ENCODE measurements at places on chromosomes 1 and 21.
A peak's percentile ranks its signal among the peaks of the same experiment; 100 is the strongest.

- DNase-seq, result no peak
Observed at GRCh38 chr1:41109310-41110197, 88.0 kb upstream of the SLFNL1 start.

DNA sequence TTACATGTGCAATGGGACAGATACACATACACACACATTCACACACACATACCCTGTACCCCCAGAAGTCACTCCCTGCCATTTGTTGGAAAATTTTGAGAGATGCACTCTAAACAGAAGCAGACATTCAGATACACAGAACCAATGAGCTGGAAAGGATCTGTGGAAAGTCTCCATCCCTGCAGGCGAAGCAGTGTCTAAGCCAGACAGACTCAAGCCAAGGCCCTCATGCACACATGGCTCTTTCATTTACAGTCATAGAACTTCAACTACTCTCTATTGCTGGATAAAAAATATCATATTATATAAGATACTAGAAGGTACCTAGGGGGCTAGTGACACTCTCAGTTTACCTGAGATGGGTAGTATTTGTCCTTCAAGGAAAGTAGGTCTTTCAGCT, 7.3 kb upstream of the SEC16B start:
- DNase-seq, result no peak

DNA sequence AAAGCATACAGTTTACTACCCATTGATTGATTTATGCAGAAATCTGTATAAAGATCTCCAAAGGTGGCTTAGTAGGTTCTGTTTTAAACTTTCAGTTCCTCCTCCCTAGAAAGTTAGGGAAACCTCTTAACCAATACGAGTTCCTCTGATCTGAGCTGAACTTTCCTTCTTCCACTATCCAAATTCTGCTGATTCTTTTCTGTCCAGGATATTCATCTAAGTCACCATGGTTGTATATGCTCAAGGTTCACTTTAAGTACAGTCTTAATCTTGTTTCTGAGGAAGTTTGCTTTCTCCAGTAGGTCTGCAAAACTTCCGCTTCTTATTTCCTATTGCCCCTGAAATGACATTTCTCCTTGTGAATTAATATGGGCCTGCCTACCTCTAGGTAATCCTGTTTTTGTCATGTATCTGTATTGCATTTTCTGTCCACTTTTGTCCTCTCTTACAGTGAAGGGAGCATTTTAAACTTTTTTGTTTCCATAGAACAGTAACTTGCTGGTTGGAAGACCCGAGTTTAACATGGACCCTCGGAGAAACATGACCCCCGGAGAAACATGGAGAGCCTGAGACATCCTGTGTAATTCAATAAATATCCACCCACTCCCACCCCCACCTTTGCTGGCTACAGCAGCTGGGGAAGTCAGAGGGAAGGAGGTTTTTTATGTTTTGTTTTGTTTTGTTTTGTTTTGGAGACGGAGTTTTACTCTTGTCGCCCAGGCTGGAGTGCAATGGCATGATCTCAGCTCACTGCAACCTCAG, 16.7 kb upstream of the TUT4 start:
- no peak for DNase-seq

- DNase-seq, result no peak
Observed at GRCh38 chr1:98253145-98253544, 332.3 kb upstream of the DPYD start.

- DNase-seq, result no peak
Observed at GRCh38 chr1:70459496-70460225, 48.6 kb downstream of the CTH start.

- DNase-seq, result no peak
Observed at GRCh38 chr1:25996966-25997827, 666 bp downstream of the PAFAH2 start.

GRCh38 chr1:3433076-3433475, 21.4 kb upstream of the ARHGEF16 start:
- no peak for DNase-seq

GRCh38 chr1:53657891-53658396, 81.0 kb downstream of the GLIS1 start:
- no peak for DNase-seq

GRCh38 chr1:117708323-117709248, 102.7 kb downstream of the TENT5C start:
- no peak for DNase-seq

- DNase-seq, result no peak
Observed at GRCh38 chr1:159000625-159001024, 9.1 kb upstream of the IFI16 start.

- no peak for DNase-seq
Observed at GRCh38 chr1:19254416-19254815, 2.8 kb downstream of the MRTO4 start.

DNA sequence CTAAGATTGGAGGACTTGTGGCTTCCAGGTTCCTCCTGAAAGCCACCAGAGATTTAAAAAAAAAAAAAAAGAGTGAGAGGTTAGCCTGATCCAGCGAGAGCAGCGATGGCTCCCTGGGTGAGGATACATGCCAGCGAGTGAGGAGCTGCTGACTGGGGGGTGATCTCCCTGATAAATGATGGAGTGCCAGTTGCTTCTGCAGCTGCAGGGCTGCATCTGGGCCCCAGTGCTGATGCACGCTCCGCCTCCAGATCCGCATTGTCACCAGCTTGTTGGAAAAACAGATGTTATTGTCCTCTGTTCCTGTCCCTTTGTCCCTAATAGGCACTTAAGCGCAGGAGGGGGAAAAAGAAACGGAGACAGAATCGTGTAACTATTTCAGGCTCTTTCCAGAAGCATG, 28.6 kb downstream of the UBIAD1 start:
- DNase-seq, result no peak

- DNase-seq, result no peak
Observed at GRCh38 chr1:115539061-115539460, 102.7 kb upstream of the VANGL1 start.

- no peak for DNase-seq
Observed at GRCh38 chr1:247548092-247548491, 842 bp upstream of the GCSAML start.

GRCh38 chr1:152227310-152227928, 3.4 kb upstream of the HRNR start:
- no peak for DNase-seq

GRCh38 chr1:211752317-211752716, 76.9 kb upstream of the NEK2 start:
- DNase-seq, result no peak

- DNase-seq, result no peak
Observed at GRCh38 chr21:42939582-42940413, 14.4 kb upstream of the ERVH48-1 start.

DNA sequence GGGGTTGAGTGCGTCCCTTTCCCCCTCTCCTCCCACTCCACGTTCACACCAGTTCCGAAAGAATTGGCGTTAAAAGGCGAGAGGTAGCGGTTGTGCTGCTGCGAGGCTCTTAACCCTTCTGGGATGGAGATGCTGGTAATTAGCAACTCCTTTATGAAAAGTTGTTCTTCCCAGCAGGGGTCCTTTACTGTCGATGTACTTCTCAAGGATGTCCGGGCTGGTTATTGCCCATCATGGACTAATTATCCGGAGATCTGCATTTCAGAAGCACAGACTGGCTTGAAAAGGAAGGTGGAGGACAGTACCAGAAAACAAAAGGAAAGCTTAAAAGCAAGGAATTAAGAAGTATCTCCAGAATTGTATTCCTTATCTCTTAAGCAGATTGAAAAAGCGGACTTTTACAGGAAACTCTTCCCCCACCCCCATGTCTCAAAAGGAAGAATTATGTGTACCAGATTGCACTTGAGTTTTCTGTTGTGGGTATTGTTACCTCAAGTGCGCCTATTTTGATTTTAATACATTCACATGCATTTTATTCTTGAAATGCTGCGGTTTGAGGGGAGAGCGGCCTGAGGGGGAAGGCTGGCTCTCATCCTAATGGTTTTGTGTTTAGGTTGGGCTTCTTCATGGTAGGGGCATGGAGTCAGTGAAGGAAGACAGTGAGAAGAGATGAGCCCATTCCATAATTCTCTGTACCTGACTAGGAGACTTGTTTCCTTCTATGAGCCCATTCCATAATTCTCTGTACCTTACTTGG, 1.5 kb downstream of the AK4 start:
- DNase-seq, result no peak

GRCh38 chr1:229420765-229421164, 13.1 kb downstream of the ACTA1 start:
- no peak for DNase-seq

GRCh38 chr1:1290238-1290731, 10.0 kb downstream of the SCNN1D start:
- peak; percentile 75 for DNase-seq

DNA sequence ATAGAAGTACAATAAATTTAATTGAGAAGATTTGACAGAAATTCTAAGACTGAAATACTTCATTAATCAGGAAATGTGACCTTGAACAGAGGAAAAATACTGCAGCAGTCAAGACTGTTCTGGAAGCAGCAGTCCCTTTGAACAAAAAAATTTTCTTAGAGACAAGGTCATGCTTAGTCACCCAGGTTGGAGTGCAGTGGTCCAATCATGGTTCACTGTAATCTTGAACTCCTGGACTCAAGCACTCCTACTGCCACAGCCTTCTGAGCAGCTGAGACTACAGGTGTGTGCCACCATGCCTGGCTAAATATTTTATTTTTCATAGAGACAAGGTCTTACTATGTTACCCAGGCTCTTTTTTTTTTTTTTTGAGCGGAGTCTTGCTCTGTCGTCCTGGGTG, 1.9 kb upstream of the CCDC30 start:
- DNase-seq, result no peak

DNA sequence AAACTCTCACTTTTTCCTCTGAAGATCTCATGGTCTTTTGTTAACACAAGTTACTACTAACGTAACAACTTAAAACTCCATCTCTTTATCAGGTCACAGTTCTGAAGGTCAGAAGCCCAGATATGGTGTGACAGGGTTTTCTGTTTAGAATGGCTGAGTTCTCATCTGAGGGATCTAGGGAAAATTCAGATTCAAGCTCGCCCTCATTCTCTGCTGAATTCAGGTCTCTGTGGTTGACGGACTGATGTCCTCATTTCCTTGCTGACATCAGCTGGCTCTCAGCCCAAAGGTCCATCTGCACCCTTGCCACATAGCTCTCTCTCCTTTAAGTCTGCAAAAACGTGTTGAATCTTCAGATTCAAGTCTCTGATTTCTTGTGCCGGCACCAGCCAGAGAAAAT, 6.1 kb upstream of the NTPCR start:
- DNase-seq, result peak; percentile 37

- DNase-seq, result no peak
Observed at GRCh38 chr21:43779660-43780059, 3.6 kb upstream of the CSTB start.

- DNase-seq, result no peak
Observed at GRCh38 chr1:245348626-245349025, 193.8 kb downstream of the KIF26B start.

- peak; percentile 21 for DNase-seq
Observed at GRCh38 chr1:205669341-205670149, 10.8 kb downstream of the SLC45A3 start.

DNA sequence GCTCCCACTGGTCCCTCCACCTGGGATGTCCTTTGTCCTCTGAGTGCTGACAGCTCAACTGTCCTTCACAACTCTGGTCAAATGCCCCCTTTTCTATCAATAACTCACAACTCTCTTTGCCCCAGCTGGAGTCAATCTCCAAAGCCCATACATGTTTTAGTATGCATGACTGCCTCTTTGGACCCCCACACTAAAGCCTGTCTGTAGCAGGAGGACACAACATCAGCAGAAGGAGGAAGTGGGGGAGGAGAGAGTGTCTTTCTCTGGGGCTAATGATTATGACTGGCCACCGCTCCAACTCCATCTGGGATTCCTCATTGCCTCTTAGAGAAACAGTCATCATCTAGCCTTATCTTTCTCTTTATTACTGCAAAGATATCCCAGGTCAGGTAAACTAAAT, 186.6 kb upstream of the FGGY start:
- no peak for DNase-seq

All from stimulated activated naive CD8-positive, alpha-beta T cell treated with anti-CD3 and anti-CD28 coated beads, Interleukin-15, Interleukin-2, amounts not matched to agents 100 U/mL and 50 U/mL, for 24 hours (primary cell).